ENCODE measurements at places on chromosomes 16 and 17. TPM values are rescaled to one million over a fixed set of nuclear protein-coding genes. Genes with fewer than 3 reads are reported as not detected.
A peak's percentile ranks its signal among the peaks of the same experiment; 100 is the strongest.

GRCh38 chr17:8488491-8488890 lies 52.8 kb downstream of the NDEL1 start:
- peaks cover 84% of the 10 kb centered on the region for H3K36me3 ChIP-seq
- no peak overlapping the region for H3K4me3 ChIP-seq
- H3K27ac ChIP-seq: peak overlapping the region; percentile 33
- H3K27me3 ChIP-seq: no peaks in the 10 kb centered on the region

GRCh38 chr16:54817940-54818574 lies 112.6 kb upstream of the IRX5 start:
- H3K27me3 ChIP-seq: no peaks in the 10 kb centered on the region
- H3K27ac ChIP-seq: no peak overlapping the region
- DNase-seq: no peak

DNA sequence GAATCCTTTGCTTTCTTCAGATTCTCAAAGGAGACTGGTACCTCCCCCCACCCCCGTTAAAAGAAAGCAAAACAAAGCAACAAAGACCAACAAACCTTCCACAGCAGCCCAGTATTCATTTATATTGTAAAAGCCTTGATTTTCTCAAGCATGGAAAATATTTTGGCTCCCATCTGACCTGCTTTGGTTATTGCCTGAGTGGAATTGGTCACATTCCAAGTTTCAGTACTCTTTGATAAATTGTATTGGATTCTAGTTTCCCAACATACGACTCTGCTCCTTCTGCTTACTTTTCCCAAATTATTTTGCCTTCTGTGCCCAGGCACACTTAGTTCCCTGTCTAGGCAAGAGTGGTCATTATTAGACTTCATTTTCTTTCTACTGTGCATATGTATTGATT lies 1.3 kb downstream of the ABCC11 start:
- DNase-seq: no peak
- no peak overlapping the region for H3K27ac ChIP-seq
- H3K4me3 ChIP-seq: no peak overlapping the region
- no peaks in the 10 kb centered on the region for H3K27me3 ChIP-seq
- H3K4me1 ChIP-seq: no peaks in the 10 kb centered on the region

The PDIA2 gene
- total RNA-seq: 0.52 TPM

DNA sequence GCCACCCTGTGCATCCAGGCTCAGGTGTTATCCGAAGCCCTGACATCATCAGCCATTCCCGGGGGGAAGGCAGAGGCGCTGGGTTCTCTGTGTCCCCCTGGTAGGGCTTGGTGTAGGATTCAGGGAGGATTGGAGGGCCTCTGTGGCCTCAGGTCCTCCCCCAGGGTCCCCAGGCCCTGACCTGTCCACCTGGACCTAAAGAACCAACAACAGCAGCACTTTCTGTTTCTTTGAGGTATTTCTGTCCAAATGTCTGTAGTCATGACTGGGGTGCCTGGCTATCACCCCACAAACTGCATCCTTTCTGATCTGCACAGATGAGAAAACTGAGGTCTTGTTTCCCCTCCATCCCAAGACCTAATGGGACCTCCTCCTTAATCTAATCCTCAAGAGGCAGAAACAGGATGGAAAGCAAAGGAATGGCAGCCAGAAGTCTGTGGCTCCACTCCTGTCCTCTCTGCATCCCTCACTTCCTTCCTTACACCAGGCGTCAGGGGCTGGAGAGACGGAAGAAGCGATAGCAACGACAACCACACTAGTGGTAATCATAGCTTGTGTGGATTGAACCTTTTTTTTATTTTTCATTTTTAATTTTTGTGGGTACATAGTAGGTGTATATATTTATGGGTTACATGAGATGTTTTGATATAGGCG lies 11.8 kb downstream of the NLRC5 start:
- DNase-seq: no peak
- H3K27ac ChIP-seq: peak overlapping the region; percentile 61
- H3K4me3 ChIP-seq: no peak overlapping the region
- H3K27me3 ChIP-seq: no peaks in the 10 kb centered on the region
- no peaks in the 10 kb centered on the region for H3K36me3 ChIP-seq

The YBX2 gene
- total RNA-seq: 2.9 TPM

Measured in right atrium auricular region (tissue), 2 donors.